ENCODE measurements at places on chromosomes 7 and 10.

DNA sequence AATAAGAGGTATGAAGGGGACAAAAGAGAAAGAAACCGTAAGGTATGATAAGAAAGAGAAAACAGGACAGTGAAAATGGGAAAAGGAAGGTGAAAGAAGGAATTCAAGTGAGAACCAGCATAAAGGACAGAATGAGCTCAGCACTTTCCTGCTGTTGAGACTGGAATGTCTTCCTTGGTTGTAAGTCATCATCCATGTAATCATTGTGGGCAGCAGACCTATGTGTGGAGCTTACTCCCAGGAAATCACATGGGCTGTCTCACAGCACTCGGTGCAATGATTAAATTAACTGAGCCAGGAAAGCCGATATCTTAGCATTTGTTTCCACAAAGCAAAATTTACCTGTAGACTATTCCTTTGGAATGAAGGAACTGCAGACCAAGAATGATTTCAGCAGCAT lies 118.1 kb downstream of the PRKCQ start:
- no peak for DNase-seq

GRCh38 chr7:103702454-103702853 lies 256.4 kb upstream of the SLC26A5 start:
- DNase-seq: no peak

GRCh38 chr7:64636386-64636785 lies 29.5 kb upstream of the ZNF107 start:
- DNase-seq: no peak

DNA sequence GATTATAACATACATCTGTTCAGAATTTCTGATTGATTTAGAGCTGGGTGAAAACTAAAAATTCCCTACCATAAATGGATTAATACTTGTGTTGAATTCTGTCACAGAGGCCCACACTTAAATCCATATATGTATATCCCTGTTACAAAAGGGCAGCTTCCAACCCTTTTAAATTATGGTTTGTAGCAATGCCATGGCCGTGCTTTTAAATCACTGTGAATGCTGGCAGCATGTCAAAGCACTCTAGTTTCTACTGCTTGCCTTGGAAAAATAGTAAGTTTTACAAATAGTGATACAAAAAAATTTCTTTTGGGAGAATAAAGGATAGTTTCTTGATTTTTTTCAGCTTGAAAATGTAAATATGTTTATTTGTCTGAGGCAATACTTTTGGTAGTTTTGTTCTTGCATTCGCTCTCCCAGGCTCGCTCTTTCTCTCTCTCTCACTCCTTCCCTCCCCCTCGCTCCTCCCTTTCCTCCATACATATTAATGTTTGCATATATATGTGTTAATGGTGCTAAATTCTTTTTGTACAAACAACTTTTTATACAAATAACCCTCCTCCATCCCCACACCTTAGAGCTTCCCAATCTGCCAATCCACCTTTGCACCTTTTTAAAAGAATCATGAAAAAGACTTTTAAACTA lies 29.8 kb downstream of the TES start:
- no peak for DNase-seq

- DNase-seq: no peak
Observed at GRCh38 chr7:132361146-132361545, 215.1 kb downstream of the PLXNA4 start.

GRCh38 chr10:125995726-125996304 lies 99.5 kb downstream of the FANK1 start:
- no peak for DNase-seq

DNA sequence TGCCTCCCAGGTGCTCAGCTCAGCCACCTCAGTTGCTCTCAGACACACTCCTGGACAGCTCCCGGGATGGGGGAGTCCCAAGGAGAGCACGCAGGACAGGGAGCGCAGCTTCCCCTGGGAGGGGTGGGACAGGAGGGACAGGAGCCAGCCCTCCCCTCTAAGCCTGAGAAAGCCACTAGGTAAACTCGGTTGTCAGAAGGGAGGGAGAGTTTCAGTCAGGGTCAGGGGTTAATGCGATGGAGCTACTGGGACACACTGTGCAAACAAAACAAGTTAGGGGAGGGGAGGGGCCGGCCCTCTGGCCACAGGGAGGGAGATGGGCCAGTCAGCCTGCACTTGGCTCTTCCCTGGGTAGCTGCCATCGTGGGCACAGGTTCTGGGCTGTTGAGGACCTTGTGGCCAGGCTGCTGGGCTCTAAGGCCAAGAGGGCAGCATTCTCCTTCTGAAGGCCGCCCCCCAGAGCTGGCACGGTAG lies 31.1 kb downstream of the KAZALD1 start:
- DNase-seq: no peak

DNA sequence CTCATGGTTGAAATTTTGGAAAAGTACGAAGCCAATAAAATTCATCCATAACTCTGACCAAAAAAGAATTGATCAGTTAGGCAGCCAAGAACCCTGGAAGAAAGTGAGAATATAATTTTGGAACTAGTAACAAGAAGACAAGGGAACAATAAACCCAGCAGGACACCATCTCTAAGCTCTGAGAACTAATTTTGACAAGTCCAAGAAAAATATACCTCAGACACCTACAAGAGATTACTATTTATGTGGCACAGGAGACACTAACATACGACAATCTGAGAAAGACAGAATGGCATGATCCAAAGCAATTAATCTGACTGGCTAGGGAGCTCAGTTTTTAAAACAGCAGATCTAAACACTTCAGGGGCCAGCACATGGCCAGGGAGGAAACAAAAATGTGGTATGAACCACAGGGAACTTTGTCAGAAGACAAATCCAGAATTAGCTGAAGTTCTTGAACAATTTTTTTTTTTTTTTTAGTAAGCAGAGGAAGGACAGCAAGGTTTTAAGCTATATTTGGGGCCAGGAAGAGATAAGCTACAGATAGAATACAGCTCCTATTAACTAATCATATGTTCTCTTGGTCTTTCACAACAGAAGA lies 38.9 kb downstream of the PARD3 start:
- DNase-seq: no peak

- DNase-seq: no peak
Observed at GRCh38 chr7:86301301-86301700, 342.4 kb upstream of the GRM3 start.

DNA sequence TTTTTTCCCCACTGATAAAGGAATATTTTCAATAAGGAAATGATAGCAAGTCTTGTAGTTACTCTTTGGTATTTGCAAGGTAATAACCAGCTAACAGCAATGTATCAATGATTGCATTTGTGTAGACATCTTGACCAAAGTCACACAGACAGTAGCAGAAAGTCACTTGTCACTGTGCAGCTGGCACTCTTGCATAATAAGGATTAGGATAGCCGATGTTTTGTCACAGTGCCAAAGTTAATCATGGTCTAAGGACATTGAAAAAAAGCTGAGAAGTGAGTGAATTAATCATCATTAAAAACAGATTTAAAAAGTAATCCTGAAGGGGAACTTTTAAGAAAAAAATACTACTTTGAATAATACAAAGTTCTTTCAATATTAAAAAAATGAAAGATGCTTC lies 834.3 kb upstream of the C7orf33 start:
- no peak for DNase-seq

- no peak for DNase-seq
Observed at GRCh38 chr10:113103131-113103840, 153.2 kb downstream of the TCF7L2 start.

DNA sequence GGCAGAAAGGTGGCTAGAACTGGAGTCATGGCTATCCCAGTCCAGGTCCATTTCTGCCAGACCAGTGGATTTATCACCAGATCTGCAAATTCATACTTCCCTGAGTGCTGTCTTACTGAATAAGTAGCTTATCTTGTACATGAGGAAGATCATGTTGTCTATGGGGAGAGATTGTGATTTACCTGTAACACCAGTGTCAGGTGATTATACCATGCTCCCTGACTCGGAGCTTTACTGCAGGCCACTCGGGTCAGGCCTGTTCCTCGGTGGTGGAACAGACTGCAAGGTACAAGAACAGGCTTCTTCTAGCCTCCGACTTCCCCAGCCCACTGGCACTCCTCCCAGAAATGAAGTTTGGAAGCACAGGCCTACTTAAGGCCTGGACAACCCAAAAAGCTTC lies 42.6 kb upstream of the DLG5 start:
- DNase-seq: no peak

DNA sequence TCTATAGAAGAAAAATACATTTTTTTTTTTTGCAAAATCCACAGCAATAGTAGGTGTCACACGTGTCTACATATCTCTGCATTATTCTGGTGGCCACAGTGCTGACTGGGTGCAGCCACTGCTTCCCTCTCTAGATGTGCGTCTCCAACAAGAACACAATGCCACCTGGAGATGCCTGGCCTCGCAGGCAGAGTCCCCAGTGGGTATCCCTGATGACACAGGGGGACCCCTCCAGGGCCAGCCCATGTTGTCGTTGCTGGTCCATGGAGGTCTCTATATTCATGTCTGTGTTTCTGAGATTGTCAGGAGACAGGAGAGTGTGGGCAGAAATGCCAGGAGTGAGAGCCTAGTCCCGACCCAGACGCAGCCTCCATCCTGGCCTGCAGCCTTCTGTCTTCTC lies 345.9 kb upstream of the SHH start:
- no peak for DNase-seq

DNA sequence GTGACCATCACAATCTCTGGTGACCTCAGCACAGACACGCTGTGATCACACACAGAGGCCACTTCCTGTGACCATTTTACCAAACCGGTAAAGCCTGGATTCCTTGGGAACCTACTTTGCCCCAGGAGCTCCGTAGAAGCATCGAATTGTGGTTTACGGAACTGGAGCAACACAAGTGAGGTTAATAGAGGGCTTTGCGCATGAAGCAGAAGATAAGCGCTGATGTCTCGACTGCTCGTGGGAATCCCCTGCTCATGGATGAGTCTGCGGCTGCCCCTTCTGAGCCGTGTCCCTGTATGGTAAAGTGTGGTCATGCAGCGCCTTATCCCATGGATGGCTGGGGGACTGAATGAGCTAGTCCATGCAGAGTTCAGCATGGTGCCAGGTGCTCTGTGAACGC lies 53.6 kb downstream of the VIPR2 start:
- no peak for DNase-seq

DNA sequence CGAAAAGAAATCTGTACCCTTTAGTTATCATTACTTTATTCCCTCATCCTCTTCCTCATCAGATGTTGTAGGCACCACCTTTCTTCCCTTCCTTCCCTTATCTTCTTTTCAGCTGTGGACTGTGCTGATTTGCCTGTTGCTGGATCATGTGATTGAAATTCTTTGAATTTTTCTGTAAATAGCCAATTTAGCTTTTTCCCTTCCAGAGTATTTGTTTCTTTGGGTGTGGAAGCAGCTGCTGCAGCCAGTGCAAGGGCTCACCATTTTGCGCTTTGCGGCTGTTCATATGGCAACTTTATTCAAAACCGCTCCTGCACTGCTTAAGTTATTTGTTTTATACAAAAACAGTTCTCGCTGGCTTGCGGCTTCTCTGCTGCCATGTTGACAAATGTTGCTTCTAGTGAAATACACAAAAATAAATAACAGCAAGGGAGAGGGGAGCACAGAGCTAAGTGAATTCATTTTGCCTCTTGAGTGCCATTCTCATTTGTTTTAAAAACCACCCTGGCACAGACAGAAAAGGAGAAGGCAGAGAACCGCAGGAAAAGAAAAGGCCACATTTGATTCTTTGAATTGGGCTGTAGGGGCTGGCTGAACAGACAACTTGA lies 151.2 kb downstream of the AUTS2 start:
- DNase-seq: no peak

GRCh38 chr10:31615129-31615528 lies 296.1 kb downstream of the ZEB1 start:
- DNase-seq: no peak

GRCh38 chr10:118290471-118290995 lies 51.6 kb downstream of the FAM204A start:
- no peak for DNase-seq

- DNase-seq: no peak
Observed at GRCh38 chr10:95266674-95267095, 24.1 kb downstream of the PDLIM1 start.

- no peak for DNase-seq
Observed at GRCh38 chr10:118330295-118331076, 11.6 kb downstream of the FAM204A start.

DNA sequence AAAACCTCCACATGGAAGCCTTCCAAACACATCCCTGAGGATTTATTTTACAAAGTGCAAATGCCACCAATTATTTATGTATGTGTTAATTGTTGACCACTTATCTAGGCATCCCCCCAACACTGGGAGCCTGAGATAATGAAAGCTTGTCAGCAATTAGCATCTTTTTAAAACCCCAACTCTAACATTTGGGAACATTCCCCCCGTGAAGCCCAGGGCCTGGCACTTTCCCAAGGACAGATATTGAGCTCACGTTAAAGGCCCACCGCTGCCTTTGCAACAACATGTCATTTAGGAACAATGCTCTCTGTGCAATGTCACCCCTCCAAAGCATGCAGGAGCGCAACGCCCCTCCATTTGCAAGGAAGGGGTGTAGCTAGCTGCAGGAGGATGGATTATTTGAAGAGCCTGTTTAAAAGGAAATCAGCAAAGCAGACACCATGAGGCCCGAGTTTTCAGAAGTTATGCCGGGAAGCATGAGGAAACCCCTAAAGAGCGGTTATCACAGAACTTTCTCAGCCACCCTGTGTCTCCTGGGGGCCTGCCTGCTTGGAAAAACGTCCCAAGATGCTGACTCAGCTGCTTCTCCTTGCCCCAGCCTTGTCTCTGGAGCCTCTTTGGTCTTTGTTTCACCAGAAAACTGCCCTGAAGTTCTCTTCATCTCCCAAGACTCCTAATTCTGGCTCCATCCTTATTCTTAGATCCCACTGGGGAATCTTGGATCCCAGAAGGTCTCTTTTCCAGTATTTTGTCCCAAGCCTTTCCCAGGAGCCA lies 444.1 kb downstream of the GRID1 start:
- DNase-seq: no peak
